SJSA1 (cell line): ENCODE measurements at places on chromosomes 7 and 10. TPM values are rescaled to one million over a fixed set of nuclear protein-coding genes. Genes with fewer than 3 reads are reported as not detected.

GRCh38 chr7:42834676-42835075 lies 77.2 kb downstream of the C7orf25 start:
- DNase-seq: no peak

The CALML3 gene
- not detected in 2 replicates for total RNA-seq

DNA sequence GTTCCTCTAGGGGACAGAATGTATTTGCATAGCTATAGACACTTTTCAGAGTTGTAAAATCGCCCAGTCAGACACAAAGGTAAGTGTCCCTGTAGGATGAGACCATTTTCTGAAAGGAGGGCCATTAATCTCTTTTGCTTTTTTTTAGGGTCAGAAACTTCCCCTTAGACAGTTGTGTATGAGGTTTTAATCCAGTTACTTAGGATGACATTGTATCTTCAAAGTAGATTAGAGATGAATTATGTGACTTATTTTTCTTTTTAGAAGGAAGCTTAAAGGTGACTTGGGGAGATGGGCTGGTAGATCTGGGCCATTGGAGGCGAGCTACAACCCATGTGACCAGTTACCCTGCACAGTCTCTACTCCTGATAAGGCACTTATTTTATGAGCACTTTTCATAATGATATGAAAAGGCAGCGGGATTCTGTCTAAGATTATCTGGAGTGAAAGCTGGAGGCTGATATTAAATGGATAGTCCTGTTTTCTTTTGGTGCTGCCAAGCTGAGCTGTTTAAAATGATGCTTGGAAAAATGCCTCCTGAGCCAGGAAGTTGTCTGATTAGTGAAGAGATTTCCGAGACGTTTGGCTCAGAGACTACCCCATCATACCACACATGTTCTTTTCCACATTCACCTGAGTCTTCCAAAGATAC lies 264.3 kb downstream of the AUTS2 start:
- DNase-seq: no peak

The CRTAC1 gene
- not detected in 2 replicates for total RNA-seq

DNA sequence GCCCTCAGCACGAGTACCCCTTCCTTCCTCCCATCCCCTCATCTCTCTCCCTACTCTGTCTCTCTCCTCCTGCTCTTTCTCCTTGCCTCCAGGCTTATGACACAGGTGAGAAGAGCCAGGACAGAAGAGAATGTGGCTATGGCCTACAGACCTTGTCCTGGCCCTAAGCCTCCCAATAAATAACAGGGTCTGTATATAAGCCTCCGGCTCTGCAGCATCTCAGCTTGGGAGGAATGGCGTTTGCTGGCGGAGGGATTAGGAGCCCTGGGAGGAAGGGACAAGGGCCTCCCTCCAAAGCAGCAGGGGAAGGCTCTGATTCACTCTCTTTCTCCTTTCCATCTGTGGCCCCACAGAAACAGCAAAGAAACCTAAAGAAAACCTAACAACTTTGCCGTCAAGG lies 45.8 kb downstream of the COL13A1 start:
- DNase-seq: no peak

- DNase-seq: no peak
Measured at GRCh38 chr7:1100834-1101562, 13.1 kb downstream of the GPER1 start.

GRCh38 chr10:128069351-128070051 lies 56.7 kb downstream of the MKI67 start:
- DNase-seq: peak; percentile 52

The CCZ1 gene
- total RNA-seq: 62.9 and 80.1 TPM in 2 replicates

DNA sequence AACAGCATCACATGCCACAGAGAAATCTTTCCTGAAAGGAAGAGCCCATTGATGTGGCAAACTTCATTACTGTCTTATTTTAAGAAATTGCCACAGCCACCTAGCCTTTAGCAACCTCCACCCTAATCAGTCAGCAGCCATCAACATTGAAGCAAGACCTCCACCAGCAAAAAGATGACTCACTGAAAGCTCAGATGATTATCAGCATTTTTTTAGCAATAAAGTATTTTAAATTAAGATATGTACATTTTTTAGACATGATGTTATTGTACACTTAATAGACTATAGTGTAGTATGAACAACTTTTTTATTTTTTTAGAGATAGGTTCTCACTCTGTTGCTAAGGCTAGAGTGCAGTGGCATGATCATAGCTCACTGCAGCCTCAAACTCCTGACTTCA lies 14.8 kb downstream of the STEAP1B start:
- no peak for DNase-seq

The ADAP1 gene
- total RNA-seq: 3.5 TPM in 1 of 2 replicates, not detected in the other

The LFNG gene
- 0.97 and 2.4 TPM in 2 replicates for total RNA-seq

The CPVL gene
- 1.6 and 2.7 TPM in 2 replicates for total RNA-seq

DNA sequence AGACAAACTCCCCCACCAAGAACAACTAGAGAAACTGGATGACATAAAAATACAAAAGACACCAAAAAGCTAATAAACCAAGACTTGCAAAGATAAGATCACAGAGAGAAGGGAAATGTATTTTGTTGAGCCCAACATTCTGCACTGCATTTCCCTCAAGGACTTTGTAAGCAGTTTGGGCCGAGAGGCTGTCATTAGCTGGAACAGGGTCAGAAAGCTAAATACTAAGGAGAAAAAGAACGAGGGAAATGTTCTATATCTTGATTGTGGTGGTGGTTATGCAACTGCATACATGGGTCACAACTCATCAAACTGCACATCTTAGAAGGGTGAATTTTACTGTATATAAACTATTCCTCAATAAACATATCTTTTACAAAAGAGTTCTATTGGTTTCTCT lies 315.0 kb downstream of the IPMK start:
- no peak for DNase-seq

DNA sequence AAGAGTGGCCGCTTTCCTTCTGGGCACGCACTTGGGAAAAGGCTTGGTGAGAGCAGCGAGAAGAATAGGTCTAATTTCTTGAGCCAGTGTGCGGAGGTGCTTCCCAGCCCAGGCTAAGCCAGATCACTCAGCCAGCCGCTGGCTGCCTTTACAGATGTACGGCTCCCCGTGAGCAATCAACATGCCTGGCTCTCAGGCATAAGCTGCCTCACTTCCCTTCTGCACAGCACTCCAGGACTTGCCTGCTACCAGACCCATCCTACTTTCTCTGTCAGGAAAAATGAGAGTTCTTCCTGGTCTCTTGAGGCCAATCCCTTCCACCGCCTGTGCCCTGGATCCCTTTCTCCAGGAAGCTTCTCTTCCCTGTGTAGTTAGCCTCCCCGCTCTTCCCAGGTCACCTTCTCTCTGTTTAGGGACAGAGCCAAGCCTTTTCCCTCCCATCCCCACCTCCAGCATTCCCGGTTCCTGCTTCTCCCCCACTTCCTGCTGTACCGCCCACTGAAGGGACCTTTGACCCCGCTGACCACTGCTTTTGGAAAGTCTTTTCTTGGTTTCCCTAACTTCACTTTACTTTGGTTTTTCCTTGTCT lies 1.1 kb upstream of the ACTR3C start:
- DNase-seq: no peak

The CPED1 gene
- 46.6 and 64.8 TPM in 2 replicates for total RNA-seq

The ZNF248 gene
- 7.8 and 11.1 TPM in 2 replicates for total RNA-seq

- no peak for DNase-seq
Measured at GRCh38 chr10:34377833-34378232, 437.3 kb downstream of the PARD3 start.

The ANLN gene
- total RNA-seq: 298 and 397 TPM in 2 replicates

GRCh38 chr10:113091920-113092319 lies 141.9 kb downstream of the TCF7L2 start:
- no peak for DNase-seq

- no peak for DNase-seq
Measured at GRCh38 chr10:5904227-5904626, 14.2 kb downstream of the FBH1 start.

GRCh38 chr10:60086862-60087261 lies 180.5 kb upstream of the CCDC6 start:
- no peak for DNase-seq

- DNase-seq: no peak
Measured at GRCh38 chr7:16940776-16941175, 59.0 kb upstream of the AGR3 start.

The SPDYE1 gene
- not detected in 2 replicates for total RNA-seq

The NEUROD6 gene
- total RNA-seq: not detected in 2 replicates

GRCh38 chr10:10930979-10931743 lies 86.5 kb upstream of the CELF2 start:
- DNase-seq: no peak

The CLIP2 gene
- 18.3 and 18.8 TPM in 2 replicates for total RNA-seq

The UTF1 gene
- not detected in 2 replicates for total RNA-seq

GRCh38 chr10:33869028-33869427 lies 534.6 kb upstream of the NRP1 start:
- DNase-seq: no peak

The HPSE2 gene
- not detected in 2 replicates for total RNA-seq

GRCh38 chr10:80487421-80487785 lies 33.3 kb downstream of the TSPAN14 start:
- DNase-seq: no peak

- DNase-seq: no peak
Measured at GRCh38 chr10:115895166-115895565, 377.8 kb downstream of the GFRA1 start.

GRCh38 chr7:106866298-106867281 lies 1.5 kb downstream of the PIK3CG start:
- no peak for DNase-seq

DNA sequence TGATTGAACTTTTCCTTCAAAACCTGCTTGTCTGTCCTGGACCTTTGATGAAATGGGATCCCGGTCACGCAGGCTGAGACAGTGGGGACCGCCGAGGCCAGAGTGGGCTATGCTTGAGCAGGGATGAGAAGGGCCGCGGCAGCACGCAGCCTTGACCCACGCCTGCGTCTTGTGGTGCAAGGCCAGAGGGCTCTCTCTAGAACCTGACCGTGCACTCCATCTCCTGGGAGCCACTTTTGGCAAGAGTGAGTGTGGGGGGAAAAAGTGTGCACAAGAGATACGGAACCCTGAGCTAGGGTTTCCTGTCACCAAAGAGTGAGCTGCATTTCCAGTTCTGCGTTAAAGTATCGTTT lies 42.4 kb downstream of the WIPI2 start:
- no peak for DNase-seq

GRCh38 chr7:149820622-149821190 lies 17.5 kb upstream of the ZNF862 start:
- no peak for DNase-seq

The PDK4 gene
- not detected in 2 replicates for total RNA-seq

The WDR86 gene
- 0.39 and 0.72 TPM in 2 replicates for total RNA-seq

The DPYSL4 gene
- total RNA-seq: 1.3 TPM in 1 of 2 replicates, not detected in the other

- DNase-seq: no peak
Measured at GRCh38 chr7:66668677-66669076, 40.0 kb downstream of the KCTD7 start.

The AP4M1 gene
- 11.1 and 17.5 TPM in 2 replicates for total RNA-seq

The SPDYE6 gene
- total RNA-seq: not detected in 2 replicates

DNA sequence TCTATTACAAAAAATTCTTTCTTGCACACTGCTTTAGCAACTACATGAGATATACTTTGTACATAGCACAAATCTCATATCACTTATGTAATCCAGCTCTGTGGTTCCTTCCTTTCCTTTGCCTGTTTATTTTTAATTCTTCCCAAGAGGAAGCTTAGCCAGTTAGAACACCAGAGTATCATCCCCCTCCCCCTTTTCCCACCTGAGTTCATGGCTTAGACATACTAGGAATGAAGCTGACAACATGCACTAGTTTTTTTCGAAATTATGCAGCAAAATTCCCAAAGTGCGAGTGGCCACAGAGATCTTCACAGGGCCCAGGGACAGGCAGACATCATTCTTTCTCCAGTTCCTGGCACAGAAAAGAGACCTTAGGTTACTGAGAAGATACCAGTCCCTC lies 17.8 kb downstream of the CAV1 start:
- DNase-seq: no peak

DNA sequence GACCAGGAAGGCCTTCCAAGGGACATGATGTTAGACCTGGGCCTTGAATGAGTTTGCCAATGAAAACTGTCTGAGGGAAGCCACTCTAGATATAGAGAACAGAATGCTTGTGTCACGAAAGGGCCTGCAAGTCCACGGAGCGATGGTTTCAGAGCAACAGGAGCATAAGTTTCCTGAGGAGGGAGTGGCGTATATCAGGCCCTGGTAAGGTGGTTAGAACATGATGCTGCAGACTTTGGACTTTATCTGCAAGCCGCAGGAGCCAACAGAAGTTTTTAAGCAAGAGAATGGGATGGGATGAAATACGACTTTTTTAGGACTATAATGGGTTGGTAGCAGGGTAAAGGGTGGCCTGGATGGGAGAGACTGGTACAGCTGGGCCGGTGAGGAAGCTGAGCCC lies 136.0 kb downstream of the FGFR2 start:
- no peak for DNase-seq

The SEMA3D gene
- 4.4 and 5.3 TPM in 2 replicates for total RNA-seq

DNA sequence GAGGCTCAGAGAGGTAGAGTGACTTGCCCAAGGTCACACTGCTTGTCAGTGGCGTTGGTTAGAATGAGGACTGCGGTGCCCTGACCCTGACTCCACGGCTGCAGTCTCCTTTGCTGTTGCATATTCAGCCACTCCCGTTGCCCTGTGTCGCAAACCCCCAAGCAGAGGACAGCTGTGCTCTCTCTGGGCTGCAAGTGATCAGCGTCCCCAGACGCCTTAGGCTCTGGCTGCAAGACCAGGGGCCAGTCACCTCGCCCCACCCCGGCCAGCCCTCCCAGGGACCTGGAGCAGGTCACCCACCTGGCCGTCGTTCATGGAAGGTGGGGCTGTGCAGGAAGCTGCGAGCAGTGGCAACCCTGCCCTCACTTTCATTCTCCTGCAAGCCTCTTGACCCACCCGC lies 51.7 kb upstream of the NANOS1 start:
- no peak for DNase-seq
